CD4-positive, alpha-beta memory T cell (primary cell): ENCODE measurements at places on chromosomes 3 and 15. TPM values are rescaled to one million over a fixed set of nuclear protein-coding genes. Genes with fewer than 3 reads are reported as not detected.

NEK10 gene
- total RNA-seq: 1.4 TPM

PPM1L gene
- 5.1 TPM for total RNA-seq

C3orf52 gene
- total RNA-seq: 2.3 TPM

CHRM5 gene
- total RNA-seq: not detected

SAMMSON gene
- not detected for total RNA-seq

CPN2 gene
- not detected for total RNA-seq

SPCS1 gene
- total RNA-seq: 94.7 TPM

FAM81A gene
- total RNA-seq: not detected

AZI2 gene
- 44.5 TPM for total RNA-seq

TMEM207 gene
- total RNA-seq: not detected

GPR27 gene
- 0.17 TPM for total RNA-seq

GRK7 gene
- not detected for total RNA-seq

KBTBD8 gene
- total RNA-seq: 10.8 TPM

ROPN1B gene
- total RNA-seq: not detected

NMB gene
- total RNA-seq: 2.4 TPM

KBTBD12 gene
- total RNA-seq: not detected

TMCO5A gene
- not detected for total RNA-seq

C3orf49 gene
- total RNA-seq: not detected

CACNA1D gene
- not detected for total RNA-seq
